Spleen (tissue), 13 donors: ENCODE measurements at places on chromosomes 1 and 21.
A peak's percentile ranks its signal among the peaks of the same experiment; 100 is the strongest.

DNA sequence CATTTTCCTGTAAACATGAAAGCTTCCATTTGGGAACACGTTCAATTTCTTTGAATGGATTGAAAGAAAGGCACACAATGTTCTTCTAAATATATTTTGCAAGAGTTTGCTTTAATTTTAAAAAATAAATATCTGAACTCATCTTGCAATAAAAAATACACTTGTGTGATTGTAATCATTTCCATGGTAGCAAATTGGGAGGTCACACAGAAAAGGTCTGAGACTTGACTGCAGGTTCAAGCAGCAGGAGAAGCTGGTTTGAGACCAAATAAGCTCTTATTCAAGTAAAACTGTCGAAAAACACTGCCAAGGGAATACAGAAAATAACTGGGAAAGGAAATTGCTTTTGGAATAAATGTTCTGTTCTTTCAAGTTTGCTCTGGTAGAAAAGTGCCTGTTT is 498.9 kb downstream of the ADGRL2 start:
- DNase-seq: no peak

- DNase-seq: no peak
Measured at GRCh38 chr1:205950280-205950679, 7.0 kb upstream of the SLC26A9 start.

- DNase-seq: no peak
Measured at GRCh38 chr1:204405988-204406387, 5.6 kb downstream of the PPP1R15B start.

GRCh38 chr1:58576325-58576726 is 726 bp downstream of the TACSTD2 start:
- DNase-seq: peak; percentile 86

GRCh38 chr21:18041012-18041411 is 203.6 kb upstream of the CHODL start:
- DNase-seq: no peak

- no peak for DNase-seq
Measured at GRCh38 chr1:205229399-205229871, 1.7 kb downstream of the TMCC2 start.

- DNase-seq: no peak
Measured at GRCh38 chr1:78145105-78145580, 99.4 kb downstream of the GIPC2 start.

GRCh38 chr1:116825720-116826438 is 71.6 kb downstream of the CD2 start:
- no peak for DNase-seq

GRCh38 chr1:241396747-241397681 is 40.0 kb upstream of the RGS7 start:
- DNase-seq: no peak

- no peak for DNase-seq
Measured at GRCh38 chr1:223659711-223660110, 5.8 kb downstream of the CAPN8 start.

- DNase-seq: no peak
Measured at GRCh38 chr1:203744075-203744972, 20.7 kb upstream of the LAX1 start.

GRCh38 chr1:172185996-172186395 is 234.5 kb upstream of the C1orf105 start:
- DNase-seq: no peak

DNA sequence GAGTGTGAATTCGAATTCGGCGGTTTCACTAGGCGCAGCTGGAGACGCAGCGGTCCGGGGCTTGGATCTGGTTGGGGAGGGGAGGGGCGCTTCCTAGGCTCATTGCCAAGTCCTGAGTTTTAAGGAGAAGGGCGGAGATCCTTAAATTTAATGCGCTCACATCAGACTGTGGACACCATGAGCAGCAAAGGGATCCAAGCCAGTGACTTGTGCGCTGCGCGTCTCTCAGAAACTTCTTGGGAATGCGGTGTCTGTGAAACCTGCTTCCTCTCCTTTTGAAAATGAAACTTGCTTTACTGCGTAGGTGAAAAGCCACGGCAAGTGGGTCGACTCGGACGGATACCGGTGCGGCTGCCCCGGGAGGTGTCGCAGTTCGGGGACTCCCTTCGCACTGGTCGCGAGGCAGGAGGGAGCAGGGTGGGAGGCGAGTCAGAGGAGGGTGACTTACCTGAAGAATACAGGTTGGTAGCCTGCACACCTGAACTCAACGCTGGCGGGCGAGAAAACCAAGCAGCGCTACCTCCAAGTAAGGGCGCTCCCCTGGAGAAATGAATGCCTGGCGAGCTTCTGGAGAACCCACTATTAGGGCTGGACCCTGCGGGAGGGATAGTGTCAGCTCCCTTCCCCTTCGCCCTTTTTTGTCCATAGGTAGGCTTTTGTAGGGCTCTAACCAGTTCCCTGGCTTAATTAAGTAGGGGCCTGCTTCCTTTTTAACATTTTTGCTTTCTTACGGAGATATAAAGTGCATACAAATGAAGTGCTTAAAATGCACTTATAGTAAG is 992 bp downstream of the TENT5C start:
- peak; percentile 92 for DNase-seq

DNA sequence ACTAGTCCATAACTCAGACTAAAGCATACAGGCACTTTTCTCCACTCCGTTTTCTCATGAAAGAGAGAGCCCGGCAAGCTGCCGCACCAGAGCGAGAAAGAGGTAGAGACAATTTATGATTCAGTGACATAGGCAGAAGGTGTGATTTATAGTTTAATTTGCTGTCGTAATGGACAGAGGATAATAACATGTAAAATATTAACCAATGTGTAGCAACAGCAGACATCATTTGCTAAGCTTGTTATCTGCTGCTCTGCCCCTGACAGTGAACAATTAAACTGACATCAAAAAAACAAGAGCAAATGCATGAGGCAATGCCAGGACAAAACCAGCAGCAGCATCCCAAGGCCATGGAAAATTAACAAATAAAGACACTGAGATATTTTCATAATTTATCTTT is 214.0 kb downstream of the ATG4C start:
- no peak for DNase-seq

DNA sequence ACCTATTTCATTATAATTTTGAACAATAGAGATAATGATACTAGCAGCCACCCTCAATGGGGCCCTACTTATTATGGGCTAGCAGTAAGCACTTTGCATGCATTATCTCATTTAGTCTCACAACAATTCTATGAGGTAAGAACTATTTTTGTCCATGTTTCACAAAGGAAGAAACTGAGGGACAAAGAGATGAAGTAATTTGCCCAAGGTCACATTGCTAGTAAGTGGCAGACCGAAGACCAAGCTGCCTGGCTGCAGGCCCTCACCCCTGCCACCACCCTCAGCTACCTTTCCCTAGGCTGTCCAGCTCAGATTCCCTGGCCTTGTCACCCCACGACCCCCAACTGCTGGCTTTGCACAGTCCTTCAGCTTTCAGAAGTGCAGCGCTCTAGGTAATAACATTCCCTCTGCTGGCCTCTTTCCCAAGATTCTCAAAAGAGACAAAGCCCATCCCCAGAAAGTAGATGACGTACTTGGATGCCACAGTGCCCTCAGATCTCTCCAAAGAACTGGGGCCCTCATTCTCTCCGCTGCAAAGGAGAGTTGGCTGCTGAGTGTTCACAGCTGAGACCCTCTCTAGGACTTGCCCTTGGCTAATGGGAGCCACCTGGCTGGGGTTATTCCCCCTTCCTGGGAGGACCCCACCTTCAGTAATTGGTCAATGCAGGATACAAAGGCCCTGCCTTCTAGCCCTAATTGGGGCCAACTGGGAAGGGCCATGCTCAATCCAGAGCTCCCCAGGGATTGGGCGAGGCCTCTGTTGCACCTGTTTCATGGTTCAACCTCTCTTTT is 39.5 kb downstream of the IRF2BP2 start:
- no peak for DNase-seq

- no peak for DNase-seq
Measured at GRCh38 chr1:221822591-221822990, 80.7 kb upstream of the DUSP10 start.

GRCh38 chr21:31671146-31671716 is 11.7 kb downstream of the SOD1 start:
- DNase-seq: no peak

DNA sequence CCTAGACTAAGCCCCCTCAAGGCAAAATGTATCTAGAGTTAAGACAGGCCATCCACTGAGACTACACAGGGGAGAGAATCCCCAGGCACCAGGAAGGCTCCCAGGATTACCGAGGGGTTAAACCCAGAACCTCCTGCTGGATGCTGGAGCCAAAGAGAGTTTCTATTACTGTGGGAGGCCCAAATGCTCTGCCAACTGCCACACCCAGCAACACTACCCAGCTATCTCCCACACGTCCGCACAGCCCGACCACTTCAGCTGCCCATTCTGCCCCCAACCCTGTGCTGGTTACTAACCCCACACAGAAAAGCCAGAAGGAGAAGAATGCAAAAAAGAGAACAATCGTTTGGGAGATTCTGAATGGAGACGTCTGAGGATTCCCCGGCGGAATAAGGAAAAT is 63.6 kb downstream of the CD46 start:
- DNase-seq: no peak

DNA sequence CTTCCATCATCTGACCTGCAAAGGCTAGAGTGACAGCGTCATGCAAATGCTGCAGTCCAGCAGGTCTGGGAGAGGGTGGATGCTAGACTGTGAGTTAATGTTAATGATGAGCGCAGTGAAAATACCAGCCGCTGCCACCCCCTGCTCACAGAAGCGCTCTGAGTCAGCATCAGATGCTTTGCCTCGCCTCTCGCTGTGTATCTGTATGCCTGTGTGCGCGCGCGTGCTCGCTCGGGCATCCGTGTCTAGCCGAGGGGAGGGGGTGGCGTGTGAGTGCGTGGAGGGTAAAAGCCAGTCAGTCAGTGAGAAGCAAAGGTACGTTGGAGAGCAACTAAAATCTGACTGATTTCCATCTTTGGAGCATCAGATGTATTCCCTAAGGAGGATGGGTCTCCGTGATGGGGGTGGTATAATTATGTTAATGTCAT is 858.7 kb downstream of the USP25 start:
- no peak for DNase-seq

- no peak for DNase-seq
Measured at GRCh38 chr1:97108179-97108578, 386.6 kb downstream of the PTBP2 start.

GRCh38 chr1:44924835-44925464 is 61.4 kb downstream of the EIF2B3 start:
- no peak for DNase-seq

GRCh38 chr1:90728502-90729287 is 11.6 kb upstream of the BARHL2 start:
- DNase-seq: no peak

- no peak for DNase-seq
Measured at GRCh38 chr1:224732377-224733026, 116.4 kb downstream of the CNIH3 start.

GRCh38 chr1:209484429-209484828 is 99.1 kb upstream of the CAMK1G start:
- DNase-seq: no peak

- DNase-seq: no peak
Measured at GRCh38 chr1:63662056-63662836, 69.0 kb downstream of the PGM1 start.

- no peak for DNase-seq
Measured at GRCh38 chr1:64549464-64550239, 79.7 kb downstream of the CACHD1 start.

DNA sequence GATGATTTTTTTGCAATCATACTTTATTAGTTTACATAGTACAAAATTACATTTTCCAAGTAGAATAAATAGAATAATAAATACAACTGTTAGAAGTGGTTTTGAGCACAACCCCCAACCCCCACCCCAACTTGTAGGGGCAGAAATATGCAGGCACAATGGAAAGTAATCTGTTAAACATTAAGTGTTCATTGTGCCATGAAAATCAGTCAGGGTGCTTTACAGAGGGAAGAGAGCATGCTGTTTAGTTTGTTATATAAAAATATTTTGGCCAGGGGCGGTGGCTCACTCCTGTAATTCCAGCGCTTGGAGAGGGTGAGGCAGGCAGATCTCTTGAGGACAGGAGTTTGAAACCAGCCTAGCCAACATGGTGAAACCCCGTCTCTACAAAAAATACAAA is 2.6 kb downstream of the OR10T2 start:
- no peak for DNase-seq

- DNase-seq: no peak
Measured at GRCh38 chr1:18397641-18398040, 83.1 kb upstream of the KLHDC7A start.

DNA sequence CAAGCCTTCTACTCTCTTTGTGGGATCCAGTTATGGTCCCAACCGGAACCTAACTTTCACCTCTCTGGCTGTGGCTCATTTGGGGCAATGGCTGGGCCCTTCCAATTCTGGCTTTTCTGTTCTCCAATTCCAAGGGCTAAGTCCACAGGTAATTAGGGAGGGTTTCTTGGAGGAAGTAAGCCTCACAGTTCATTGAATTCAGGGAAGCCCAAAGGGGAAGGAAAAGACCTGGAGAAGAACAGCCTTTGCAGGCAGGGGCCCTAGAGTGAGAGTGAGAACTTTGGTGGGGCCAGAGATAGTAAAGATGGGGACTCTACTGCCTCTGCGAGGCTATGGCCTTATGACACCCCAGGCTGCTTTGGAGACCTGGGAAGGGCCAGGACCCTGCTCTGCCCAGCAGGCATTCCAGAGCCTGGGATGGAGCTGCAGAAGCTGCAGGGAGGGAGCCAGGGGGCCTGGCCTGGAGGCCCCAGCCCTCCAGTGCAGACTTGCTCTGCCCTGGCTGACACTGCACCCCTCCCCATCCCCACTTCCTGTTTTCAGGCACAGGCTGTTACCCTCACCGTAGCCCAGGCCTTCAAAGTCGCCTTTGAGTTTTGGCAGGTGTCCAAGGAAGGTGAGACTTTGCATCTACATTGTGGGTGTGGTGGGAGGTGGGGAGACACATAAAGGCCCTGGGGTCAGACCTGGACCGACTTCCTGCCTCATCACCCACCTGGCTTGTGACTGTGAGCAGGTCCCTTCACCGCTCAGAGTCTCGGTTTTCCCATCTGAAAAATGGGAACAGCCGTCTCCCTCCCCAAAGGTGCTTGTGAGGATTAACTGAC is 18.9 kb downstream of the LDLRAP1 start:
- peak; percentile 92 for DNase-seq

- DNase-seq: no peak
Measured at GRCh38 chr1:91596474-91596873, 95.8 kb downstream of the CDC7 start.
